Endothelial cell (in vitro differentiated cells): ENCODE measurements at places on chromosomes 2 and 18. TPM values are rescaled to one million over a fixed set of nuclear protein-coding genes. Genes with fewer than 3 reads are reported as not detected.

GRCh38 chr18:74521068-74521725 is 13.1 kb upstream of the CNDP1 start:
- H3K4me1 ChIP-seq: peaks cover under 1% of the 10 kb centered on the region
- peaks cover 3% of the 10 kb centered on the region for H3K27me3 ChIP-seq
- H3K27ac ChIP-seq: no peak overlapping the region
- no peak for DNase-seq

DNA sequence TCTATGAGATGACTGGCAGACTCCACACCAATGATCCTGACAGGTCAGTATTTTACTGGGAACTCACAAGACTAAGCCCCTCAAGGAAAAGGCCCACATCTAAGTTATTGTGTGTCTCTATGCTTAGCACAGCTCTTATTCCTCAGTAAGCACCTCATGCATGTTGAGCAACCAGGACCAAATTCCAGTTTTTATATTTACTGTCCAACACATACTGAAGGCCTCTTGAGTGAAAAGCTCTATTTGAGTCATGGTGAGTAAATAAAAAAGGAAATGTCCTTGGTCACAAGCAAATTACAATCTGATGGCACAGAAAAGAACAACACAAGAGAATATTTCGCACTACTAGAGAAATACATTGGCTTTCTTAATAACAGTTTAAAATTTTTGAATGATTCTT is 87.9 kb upstream of the ETAA1 start:
- H3K36me3 ChIP-seq: no peaks in the 10 kb centered on the region
- no peak overlapping the region for H3K27ac ChIP-seq
- H3K27me3 ChIP-seq: no peaks in the 10 kb centered on the region
- H3K4me3 ChIP-seq: no peak overlapping the region
- H3K4me1 ChIP-seq: no peaks in the 10 kb centered on the region

- H3K4me3 ChIP-seq: no peak overlapping the region
- no peaks in the 10 kb centered on the region for H3K27me3 ChIP-seq
- no peaks in the 10 kb centered on the region for H3K4me1 ChIP-seq
- no peak overlapping the region for H3K27ac ChIP-seq
Observed at GRCh38 chr18:34926683-34927082, 114.5 kb upstream of the MAPRE2 start.

- H3K27me3 ChIP-seq: peaks cover 5% of the 10 kb centered on the region
- H3K36me3 ChIP-seq: no peaks in the 10 kb centered on the region
- H3K4me1 ChIP-seq: no peaks in the 10 kb centered on the region
- no peak for DNase-seq
- H3K27ac ChIP-seq: no peak overlapping the region
Observed at GRCh38 chr18:23934863-23935262, 79.7 kb upstream of the TTC39C start.

DNA sequence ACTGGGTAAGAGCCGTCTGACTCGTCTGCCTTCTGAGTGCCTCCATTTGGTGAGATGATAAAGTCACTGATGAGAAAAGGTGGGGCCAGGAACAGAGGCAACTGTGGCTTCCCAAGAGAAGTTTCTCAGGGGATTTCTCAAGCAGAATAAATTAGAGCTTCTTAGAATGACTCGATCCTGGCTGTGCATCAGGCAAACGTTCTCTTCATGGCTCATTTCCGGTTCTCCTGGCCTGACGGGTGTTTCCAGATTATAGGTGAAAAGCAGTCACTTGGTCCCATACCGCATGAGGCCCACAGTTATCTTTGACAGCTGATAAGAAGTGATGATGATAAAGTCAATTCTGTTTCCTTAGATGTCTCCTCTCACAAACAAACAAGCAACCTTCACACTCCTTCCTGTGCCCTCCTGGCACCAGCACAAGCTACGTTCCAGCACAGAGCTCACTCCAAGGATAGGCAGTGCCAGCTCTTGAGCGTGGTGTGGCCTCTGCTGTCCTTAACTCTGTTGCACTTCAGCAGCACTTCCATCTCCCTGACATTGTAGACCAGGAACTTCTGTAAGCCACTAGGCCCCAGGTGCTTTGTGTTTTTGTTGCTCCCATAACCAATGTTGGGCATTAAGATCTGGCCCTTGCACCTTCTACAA is 37.8 kb upstream of the KCNF1 start:
- peaks cover 13% of the 10 kb centered on the region for H3K27me3 ChIP-seq
- peaks cover 7% of the 10 kb centered on the region for H3K4me1 ChIP-seq
- no peak overlapping the region for H3K4me3 ChIP-seq
- DNase-seq: no peak
- H3K36me3 ChIP-seq: peaks cover 4% of the 10 kb centered on the region

DNA sequence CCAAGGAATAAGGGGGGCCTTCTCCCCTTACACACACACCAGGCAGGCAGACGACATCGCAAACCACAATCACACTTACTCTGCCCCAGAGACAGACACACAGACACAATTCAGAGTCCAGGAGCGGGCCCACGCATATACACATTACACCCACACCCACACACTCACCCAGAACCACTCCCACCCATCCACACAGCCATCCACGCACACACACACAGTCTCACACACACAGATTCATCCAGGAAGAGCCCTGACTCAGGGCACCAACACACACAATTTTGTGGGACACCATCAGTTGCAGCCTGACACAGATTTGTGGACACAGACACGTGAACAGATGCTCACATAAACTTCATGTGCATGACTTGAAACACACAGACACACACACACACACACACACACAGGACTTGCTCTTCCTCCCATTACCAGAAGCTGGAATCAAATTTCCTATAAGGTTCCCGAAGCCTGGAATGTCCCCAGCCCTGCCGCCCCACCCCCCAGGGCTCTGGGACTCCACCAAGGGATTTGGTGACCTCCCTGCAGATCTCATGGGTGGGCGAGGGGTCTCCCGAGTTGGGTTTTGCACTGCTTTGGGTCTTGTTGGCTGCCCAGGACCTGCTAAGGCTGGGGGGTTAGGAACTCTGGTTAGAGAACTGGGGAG is 23.5 kb downstream of the TNS1 start:
- peaks cover 5% of the 10 kb centered on the region for H3K36me3 ChIP-seq
- H3K4me3 ChIP-seq: peak overlapping the region; percentile 86
- no peak overlapping the region for H3K27ac ChIP-seq
- peaks cover 11% of the 10 kb centered on the region for H3K27me3 ChIP-seq

- no peak overlapping the region for H3K4me3 ChIP-seq
- no peaks in the 10 kb centered on the region for H3K36me3 ChIP-seq
- H3K4me1 ChIP-seq: peaks cover 15% of the 10 kb centered on the region
- H3K27ac ChIP-seq: no peak overlapping the region
- DNase-seq: no peak
Observed at GRCh38 chr18:37482002-37482401, 83.6 kb downstream of the CELF4 start.

- no peaks in the 10 kb centered on the region for H3K36me3 ChIP-seq
- no peak for DNase-seq
- no peak overlapping the region for H3K27ac ChIP-seq
- no peaks in the 10 kb centered on the region for H3K4me1 ChIP-seq
Observed at GRCh38 chr2:74223941-74224770, 25.7 kb downstream of the MTHFD2 start.

GRCh38 chr2:215811409-215812345 is 201.7 kb downstream of the MREG start:
- H3K4me1 ChIP-seq: no peaks in the 10 kb centered on the region
- no peak for DNase-seq
- no peaks in the 10 kb centered on the region for H3K36me3 ChIP-seq
- no peak overlapping the region for H3K27ac ChIP-seq
- no peaks in the 10 kb centered on the region for H3K27me3 ChIP-seq

- H3K4me1 ChIP-seq: peaks cover 8% of the 10 kb centered on the region
- H3K36me3 ChIP-seq: peaks cover 4% of the 10 kb centered on the region
- peak overlapping the region; percentile 86 for H3K27ac ChIP-seq
- peak overlapping the region; percentile 97 for H3K4me3 ChIP-seq
Observed at GRCh38 chr2:128026448-128027277, 1.2 kb downstream of the SAP130 start.

DNA sequence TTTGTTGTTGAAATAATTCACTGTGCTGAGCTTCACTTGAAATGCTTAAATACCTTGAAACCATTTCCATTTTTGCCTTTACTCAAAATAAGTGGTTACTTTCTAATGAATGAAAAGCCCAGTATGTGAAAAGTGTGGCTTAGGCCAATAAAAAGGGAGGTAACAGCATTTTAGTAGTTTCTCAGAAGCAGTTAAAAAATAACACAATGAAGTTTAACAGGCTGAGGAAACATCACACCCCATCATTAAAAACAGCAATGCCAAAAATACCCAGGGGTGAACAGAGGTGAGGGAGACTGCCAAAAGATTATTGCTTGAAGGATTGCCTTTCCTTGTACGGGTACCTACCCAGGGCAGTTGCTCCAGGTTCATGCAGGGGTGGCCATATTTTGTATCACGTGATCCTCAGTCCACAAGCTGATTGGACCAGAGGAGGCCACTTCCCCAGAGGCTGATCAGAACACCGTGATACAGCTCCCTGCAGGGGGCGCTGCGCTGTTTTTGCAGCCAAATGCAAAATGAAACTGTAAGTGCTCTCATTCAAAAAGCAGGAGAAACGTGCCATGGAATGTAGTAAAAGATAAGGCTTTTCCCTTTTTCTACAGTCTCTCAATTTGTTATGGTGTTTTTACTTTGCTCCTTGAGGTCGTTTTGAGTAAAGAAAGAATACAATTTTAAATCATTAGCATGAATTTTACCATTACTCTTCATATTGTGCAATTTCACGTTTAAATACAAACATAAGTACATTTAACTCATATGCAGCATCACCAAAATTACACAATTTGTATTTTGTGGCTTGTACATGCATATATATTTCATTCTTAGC is 70.2 kb upstream of the SH3BP4 start:
- no peak overlapping the region for H3K4me3 ChIP-seq
- H3K27ac ChIP-seq: no peak overlapping the region
- H3K27me3 ChIP-seq: peaks cover under 1% of the 10 kb centered on the region
- peaks cover 3% of the 10 kb centered on the region for H3K36me3 ChIP-seq
- DNase-seq: peak; percentile 69

DNA sequence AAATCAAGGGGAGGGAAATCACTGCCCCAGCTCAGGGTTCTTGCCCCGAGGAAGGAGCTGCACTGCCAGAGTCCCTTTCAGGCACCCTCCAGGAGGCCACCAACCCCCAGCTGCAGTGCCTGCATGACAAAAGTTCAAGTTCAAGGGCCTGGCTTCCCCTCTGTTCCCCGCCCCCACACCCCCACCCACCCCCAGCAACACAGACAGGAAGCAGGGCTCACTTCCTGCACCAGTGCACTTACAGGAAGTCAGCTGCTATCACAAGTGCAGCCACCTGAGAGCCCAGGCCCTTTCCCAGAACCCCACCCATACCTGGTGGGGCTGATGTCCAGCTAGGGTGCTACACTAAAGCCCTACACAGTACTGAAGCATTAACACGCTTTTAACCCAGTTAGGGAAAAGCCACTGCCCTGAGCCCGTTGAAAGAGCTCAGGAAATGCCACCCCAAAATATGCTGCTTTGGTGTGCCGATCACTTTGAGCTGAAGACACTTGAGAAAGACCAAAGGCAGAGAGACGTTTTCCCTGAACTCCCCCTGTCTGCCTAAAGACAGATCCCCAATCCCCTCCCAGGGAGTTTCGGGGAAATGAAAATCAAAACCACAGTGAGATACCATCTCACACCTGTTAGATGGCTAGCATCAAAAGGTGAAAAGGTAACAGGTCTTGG is 109.9 kb upstream of the CAB39 start:
- DNase-seq: no peak
- H3K4me1 ChIP-seq: peaks cover 6% of the 10 kb centered on the region
- H3K36me3 ChIP-seq: no peaks in the 10 kb centered on the region
- peaks cover 9% of the 10 kb centered on the region for H3K27me3 ChIP-seq
- H3K27ac ChIP-seq: no peak overlapping the region

- DNase-seq: no peak
- H3K27me3 ChIP-seq: peaks cover 2% of the 10 kb centered on the region
- H3K36me3 ChIP-seq: no peaks in the 10 kb centered on the region
- peak overlapping the region; percentile 68 for H3K27ac ChIP-seq
- peaks cover 14% of the 10 kb centered on the region for H3K4me1 ChIP-seq
- H3K4me3 ChIP-seq: no peak overlapping the region
Observed at GRCh38 chr2:191202881-191203397, 42.3 kb upstream of the MYO1B start.

- H3K4me3 ChIP-seq: no peak overlapping the region
- peaks cover 2% of the 10 kb centered on the region for H3K27me3 ChIP-seq
- no peak overlapping the region for H3K27ac ChIP-seq
- no peaks in the 10 kb centered on the region for H3K4me1 ChIP-seq
Observed at GRCh38 chr2:127593228-127594115, 52.5 kb upstream of the GPR17 start.

DNA sequence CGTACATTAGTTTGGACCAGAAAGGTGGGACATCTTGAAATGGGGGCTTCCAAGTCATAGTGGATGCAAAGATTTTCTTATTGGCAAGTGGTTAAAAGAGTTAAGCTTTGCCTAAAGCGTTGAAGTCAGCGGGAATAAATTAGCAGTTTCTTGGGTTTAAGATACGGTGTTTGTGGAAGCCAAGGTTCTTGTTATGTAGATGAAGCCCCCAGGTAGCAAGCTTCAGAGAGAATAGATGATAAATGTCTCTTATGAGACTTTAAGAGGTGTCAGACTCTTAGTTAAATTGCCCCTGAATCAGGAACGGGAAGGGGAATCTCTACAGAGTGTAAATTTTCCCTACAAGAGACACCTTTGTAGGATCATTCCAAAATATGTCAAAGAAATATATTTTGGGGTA is 10.9 kb upstream of the GLS start:
- no peak for DNase-seq
- H3K27ac ChIP-seq: no peak overlapping the region
- H3K4me1 ChIP-seq: peaks cover 11% of the 10 kb centered on the region
- H3K4me3 ChIP-seq: no peak overlapping the region
- H3K27me3 ChIP-seq: no peaks in the 10 kb centered on the region

DNA sequence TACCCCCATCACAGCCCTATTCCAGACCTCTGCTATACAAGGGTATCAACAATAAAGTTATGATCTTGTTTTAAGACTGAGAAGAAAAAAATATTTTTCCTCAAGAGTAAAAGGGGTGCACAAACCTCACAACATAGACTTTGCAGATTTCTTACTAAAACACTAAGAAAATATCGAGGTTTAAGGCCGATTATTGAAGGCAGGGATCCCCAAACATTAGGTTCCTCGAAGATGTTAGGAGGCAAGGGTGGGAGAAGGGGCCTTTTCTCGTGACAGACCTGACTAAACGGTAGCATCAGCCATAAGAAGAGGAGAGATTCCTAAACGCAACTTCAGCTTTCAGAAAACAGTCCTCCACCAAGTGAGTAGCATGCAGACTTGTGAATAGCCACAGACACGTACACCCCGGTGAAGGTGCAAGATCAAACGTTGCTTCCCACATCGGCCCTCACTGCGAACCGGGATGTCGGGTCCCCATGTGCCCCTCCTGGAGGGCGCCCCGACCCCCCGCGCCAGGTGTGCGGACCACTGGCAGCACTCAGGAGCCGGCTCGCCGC is 678 bp downstream of the PIAS2 start:
- no peak for DNase-seq
- H3K27me3 ChIP-seq: peaks cover 6% of the 10 kb centered on the region
- peaks cover 8% of the 10 kb centered on the region for H3K36me3 ChIP-seq
- H3K4me1 ChIP-seq: peaks cover 53% of the 10 kb centered on the region
- H3K27ac ChIP-seq: peak overlapping the region; percentile 87

Gene SOWAHC
- total RNA-seq: 2.2 TPM

Gene SAG
- not detected for total RNA-seq

Gene GGCX
- total RNA-seq: 145 TPM

Gene CFLAR
- 241 TPM for total RNA-seq

Gene RAB17
- 1.5 TPM for total RNA-seq

Gene ZDBF2
- total RNA-seq: 38.1 TPM
